Hematopoietic multipotent progenitor cell treated with erythropoietin and hydrocortisone succinate and interleukin-3 and kit ligand, for 4 days (in vitro differentiated cells): ENCODE measurements at places on chromosomes 11 and 22.

DNA sequence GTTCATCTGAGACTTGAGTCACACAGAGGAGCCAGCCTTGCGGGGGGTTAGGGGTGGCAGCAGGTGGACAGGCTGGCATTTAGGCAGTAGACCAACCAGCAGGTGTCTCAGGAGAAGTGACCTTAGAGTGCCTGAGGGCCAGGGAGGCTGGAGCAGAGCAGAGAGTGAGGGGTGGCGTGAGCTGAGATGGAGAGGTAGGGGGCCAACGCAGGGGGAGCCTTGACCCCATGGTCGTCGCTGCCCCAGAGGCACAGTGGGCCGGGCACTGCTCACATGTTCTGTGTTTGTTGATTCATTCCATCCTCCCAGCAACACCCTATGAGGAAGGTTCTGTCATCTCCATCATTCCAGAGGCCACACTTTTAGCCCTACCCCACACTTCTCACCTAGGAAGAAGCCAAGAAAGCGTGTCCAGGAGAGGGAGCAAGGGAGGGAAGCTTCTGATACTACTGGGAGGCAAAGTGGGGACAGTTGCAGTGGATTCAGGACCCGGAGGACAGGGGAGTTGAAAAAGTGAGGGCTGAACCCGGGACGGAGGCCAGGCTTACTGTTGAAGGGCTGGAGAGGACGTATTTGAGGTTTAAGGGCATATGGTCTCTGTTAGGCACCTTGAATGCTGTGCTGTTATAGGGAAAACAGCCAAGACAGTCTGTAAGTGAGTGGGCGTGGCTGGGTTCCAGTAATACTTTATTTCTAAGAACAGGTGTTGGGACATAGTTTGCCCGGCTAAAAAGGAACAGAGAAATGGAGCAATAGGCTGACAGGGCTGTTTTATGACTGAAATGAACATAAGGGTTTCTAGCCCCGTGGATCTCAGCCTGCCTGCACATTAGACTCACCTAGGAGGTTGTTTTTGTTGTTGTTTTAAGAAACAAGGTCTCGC, 7.3 kb downstream of the SART1 start:
- DNase-seq: peak; percentile 44

DNA sequence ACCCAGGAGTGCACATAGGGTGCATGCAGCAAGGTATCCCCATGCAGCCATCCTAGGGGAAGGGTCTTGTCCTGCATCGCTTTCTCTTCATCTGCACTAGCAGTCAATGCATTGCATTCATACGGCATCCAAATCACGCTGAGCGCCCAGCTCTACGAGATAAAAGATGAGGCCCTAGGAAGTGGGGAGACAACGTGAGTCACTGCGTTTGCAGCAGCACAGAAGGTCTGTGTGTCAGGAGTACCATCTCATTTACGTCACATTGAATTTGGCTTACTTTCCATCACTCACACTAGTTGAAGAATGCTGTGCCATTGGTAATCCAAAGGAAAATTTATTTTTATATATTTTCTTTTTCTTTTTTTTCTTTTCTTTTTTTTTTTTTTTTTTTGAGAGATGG, 2.5 kb upstream of the ST14 start:
- no peak for DNase-seq

DNA sequence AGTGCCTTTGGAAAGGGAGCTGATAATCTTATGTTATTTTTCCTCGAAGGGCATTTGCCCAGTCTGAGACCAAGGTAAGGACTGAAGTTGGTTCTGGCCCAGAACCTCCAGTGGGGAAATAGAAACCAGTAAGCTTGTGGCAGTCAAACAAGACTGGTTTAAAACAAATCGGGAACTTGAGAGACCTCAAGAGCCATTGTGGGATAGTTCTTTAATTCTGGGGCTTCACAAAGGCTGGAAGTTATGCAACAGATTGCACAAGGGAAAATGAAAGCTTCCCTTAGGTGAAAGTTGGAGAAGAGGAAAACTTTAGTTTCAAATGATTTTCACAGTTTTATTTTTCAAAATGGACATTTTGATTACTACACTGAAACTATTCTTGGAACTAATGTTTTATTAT, 33.5 kb upstream of the RAB38 start:
- peak; percentile 31 for DNase-seq

GRCh38 chr11:123799438-123799837, 6.7 kb downstream of the OR6M1 start:
- DNase-seq: no peak

GRCh38 chr22:50318698-50319411, 8.0 kb downstream of the DENND6B start:
- no peak for DNase-seq

DNA sequence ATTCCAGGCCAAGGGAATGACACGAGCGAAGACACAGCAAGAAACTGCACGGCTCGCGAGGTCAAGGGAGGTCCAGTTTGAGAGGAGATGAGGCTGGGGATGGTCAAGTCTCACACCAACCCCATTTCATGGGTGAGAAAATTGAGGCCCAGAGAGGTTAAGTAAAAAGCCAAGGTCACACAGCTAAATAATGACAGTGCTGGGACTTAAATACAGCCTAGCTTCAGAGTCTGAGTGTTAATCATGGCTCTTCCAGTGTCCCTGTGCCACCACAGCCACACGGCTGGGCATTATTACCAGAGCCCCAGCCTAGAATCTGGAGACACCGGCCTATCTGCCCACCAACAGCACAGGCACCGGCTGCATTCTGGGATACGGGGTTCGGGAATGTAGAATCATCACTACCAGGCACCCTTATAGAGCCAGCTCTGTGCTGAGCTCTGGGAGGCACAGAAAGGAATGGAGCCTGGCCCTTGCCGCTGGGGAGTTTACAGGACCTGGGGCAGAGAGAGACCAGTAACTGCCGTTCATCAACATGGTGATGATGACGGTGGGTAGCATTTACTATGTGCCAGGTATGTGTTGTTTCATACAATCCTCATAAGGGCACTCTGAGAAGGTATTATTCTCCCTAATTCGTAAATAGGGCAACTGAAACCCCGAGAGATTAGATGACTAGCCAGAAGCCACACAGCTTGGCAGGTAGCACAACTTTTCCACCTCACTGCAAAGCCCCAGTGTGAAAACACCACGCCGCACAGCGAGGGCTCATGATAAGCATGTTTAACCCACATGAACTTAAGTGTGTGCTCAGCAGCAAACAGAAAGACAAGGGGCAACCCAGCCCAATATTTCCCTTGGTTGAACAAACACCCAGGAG, 51.8 kb downstream of the CD6 start:
- DNase-seq: no peak

- no peak for DNase-seq
Measured at GRCh38 chr11:123437236-123437979, 7.3 kb downstream of the GRAMD1B start.

DNA sequence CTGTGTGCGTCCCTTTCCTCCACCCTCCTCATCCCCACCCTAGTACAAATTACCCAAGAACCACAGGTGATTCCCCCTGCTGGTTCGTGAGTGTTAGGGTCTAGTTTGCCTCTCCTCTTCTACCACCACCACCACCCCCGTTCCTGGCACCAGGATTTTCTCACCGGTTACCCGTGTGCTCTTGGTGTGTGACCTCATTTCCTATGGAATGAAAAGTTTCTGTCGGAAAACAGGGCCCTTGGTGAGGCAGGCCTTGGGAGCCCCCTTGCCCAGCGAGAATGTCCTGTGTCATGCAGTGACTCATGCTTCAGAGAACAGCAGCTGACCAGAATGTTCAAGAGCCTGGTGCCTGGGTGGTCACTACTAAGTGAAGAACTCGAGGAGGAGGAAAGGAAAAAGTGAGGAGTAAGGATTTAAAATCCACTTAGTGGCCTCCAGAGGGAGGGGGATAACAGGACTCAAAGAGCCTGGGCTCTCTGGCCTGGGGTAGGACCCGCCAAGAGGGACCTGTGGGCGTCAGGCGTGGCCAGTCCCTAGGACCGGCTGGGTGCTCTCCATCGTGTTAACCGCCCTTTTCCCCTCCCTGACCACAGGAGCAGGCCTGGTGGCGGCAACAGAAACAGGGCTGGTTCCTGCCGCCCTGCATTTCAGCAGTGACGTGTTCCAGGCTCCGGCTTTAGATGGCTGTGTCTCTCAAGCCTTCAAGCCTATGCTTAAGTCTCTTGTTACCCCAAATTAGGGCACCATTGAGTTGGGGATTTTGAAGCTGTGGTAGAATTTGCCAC, 30.2 kb downstream of the C22orf31 start:
- DNase-seq: peak; percentile 50

DNA sequence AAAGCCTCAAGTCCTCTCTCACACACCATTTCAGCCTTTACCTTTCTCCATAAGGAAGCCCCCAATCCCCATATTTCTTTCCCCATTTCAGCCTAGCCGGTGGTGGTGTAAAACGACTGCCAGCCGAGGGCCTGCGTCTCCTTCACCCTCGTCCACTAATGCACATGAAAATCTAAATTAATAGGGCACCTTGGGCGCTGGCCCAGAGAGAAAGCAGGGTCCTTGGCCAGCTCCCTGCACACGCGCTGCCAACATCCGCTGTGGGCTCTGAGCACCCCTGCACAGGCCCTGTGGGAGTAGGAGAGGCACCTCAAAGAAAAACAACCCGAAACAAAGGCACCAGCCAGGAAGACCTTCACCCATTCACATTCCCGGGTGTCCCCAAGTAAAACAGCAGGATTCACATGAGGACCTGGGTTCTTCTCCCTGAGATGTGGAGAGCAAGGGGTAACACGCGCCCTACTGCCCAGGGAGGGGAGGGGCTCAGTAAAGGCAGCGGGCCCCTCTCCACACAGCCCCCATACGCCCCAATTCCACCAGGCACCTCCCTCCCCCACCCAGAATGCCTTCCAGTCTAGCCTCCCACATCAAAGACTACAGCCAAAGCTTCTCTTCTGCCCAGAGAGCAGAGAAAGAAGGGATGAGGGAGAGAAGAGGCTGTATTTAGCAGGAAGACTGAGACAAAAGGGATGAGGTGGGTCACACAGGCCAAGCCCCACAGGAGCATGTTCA, 79.0 kb downstream of the MICAL3 start:
- DNase-seq: no peak

- DNase-seq: no peak
Measured at GRCh38 chr11:79648766-79649520, 208.1 kb upstream of the TENM4 start.

DNA sequence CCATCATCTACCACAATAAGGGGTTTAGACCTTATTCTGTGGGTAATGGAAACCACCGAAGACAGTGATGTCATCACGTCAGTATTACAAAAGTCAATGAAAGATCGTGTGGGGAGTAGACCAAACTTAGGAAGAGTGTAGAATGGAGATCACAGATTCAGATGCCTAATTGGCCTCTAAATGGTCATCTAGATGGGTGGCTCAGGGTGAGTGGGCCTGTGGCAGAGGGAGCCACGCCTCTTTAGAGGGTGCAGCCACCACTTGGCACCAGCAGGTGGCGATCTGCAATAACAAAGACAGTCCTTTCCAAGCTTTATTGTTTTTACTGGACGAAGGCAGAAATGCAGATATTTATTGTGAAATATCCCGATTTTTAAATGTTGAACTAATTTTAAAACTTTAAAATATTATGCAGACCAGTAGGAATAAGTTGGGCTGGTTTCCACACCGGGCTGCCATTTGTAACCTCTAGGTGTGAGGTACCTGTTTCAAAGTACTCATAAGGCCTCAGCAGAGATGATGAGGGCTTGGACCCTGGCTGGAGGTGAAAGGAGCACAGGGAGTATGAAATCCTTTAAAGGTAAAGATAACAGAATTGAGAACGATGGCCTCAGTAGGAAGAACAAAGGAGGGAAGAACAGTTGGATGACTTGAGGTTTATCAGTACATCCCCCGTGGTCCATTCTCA, 222.0 kb downstream of the DBX1 start:
- peak; percentile 79 for DNase-seq

DNA sequence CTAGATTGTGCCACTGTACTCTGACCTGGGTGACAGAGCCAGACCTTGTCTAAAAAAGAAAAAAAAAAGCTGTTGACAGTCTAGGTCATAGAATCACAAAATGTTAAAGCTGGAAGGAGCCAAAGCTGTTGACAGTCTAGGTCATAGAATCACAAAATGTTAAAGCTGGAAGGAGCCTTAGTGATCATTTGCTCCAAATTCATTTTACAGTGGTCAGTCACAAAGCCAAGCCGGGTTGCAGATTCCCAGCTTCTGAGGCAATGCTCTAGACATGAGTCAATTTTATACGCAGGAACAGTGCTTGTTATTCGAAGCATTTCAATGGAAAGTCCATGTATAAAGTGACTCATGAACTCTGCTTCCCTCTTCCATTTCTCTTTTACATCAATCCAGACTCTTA, 47.4 kb downstream of the SYT13 start:
- no peak for DNase-seq

- DNase-seq: no peak
Measured at GRCh38 chr11:119352857-119353260, 6.4 kb upstream of the MFRP start.

- no peak for DNase-seq
Measured at GRCh38 chr11:119803726-119804294, 74.8 kb upstream of the NECTIN1 start.

GRCh38 chr11:30938171-30938570, 352.0 kb upstream of the MPPED2 start:
- DNase-seq: peak; percentile 23

GRCh38 chr11:36809303-36809702, 211.3 kb upstream of the RAG2 start:
- DNase-seq: no peak

DNA sequence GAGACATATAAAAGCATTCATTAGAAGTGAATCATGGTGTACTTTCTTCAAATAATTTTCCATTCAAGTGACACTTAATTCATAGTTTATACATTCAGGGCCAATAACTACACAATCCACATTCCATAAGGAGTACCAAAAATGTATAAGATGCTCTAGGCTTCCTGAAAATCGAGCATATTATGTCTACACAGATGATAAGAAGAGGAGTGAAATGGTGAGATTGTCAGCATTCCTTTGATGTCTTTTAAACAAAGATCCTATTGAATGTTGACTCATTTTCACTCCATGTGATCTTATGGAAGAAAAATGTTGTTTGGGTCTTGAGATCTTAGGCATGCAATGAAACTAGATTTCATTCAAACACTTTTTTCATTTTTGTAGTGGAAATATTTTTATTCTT, 843.2 kb downstream of the KCNA4 start:
- DNase-seq: no peak

- DNase-seq: peak; percentile 96
Measured at GRCh38 chr11:62593434-62594044, 2.2 kb upstream of the TUT1 start.

- DNase-seq: peak; percentile 15
Measured at GRCh38 chr22:24950272-24950902, 2.1 kb upstream of the KIAA1671 start.
